ENCODE measurements at places on chromosomes 2 and 18. TPM values are rescaled to one million over a fixed set of nuclear protein-coding genes. Genes with fewer than 3 reads are reported as not detected.

Gene NEB
- 0.16 TPM for polyA plus RNA-seq

Gene GTF2A1L
- polyA plus RNA-seq: not detected

Gene RAMP1
- 0.37 TPM for polyA plus RNA-seq

Gene DLX1
- 0.68 TPM for polyA plus RNA-seq

GRCh38 chr2:171367692-171368091 lies 66.1 kb downstream of the METTL8 start:
- no peak overlapping the region for H3K4me3 ChIP-seq
- H3K27ac ChIP-seq: no peak overlapping the region
- no peaks in the 10 kb centered on the region for H3K27me3 ChIP-seq
- H3K4me1 ChIP-seq: peaks cover 7% of the 10 kb centered on the region
- DNase-seq: no peak
- H3K36me3 ChIP-seq: no peaks in the 10 kb centered on the region

- no peak for DNase-seq
- no peak overlapping the region for H3K4me3 ChIP-seq
- H3K27ac ChIP-seq: no peak overlapping the region
- H3K27me3 ChIP-seq: peaks cover 5% of the 10 kb centered on the region
- no peaks in the 10 kb centered on the region for H3K36me3 ChIP-seq
These were observed 458.7 kb upstream of the HS6ST1 start for GRCh38 chr2:128777196-128778035.

- H3K36me3 ChIP-seq: peaks cover 4% of the 10 kb centered on the region
- no peak overlapping the region for H3K4me3 ChIP-seq
- no peaks in the 10 kb centered on the region for H3K4me1 ChIP-seq
- no peaks in the 10 kb centered on the region for H3K27me3 ChIP-seq
- no peak overlapping the region for H3K27ac ChIP-seq
These were observed 7.6 kb downstream of the RTTN start for GRCh38 chr18:70197844-70198243.

- H3K27me3 ChIP-seq: no peaks in the 10 kb centered on the region
- H3K27ac ChIP-seq: no peak overlapping the region
- no peaks in the 10 kb centered on the region for H3K4me1 ChIP-seq
- H3K4me3 ChIP-seq: no peak overlapping the region
- DNase-seq: no peak
These were observed 263.4 kb downstream of the PTPRM start for GRCh38 chr18:7830468-7830867.

GRCh38 chr2:136211701-136212100 lies 93.8 kb upstream of the CXCR4 start:
- H3K4me3 ChIP-seq: no peak overlapping the region
- H3K36me3 ChIP-seq: no peaks in the 10 kb centered on the region
- H3K4me1 ChIP-seq: no peaks in the 10 kb centered on the region
- no peaks in the 10 kb centered on the region for H3K27me3 ChIP-seq
- no peak for DNase-seq
- H3K27ac ChIP-seq: no peak overlapping the region

DNA sequence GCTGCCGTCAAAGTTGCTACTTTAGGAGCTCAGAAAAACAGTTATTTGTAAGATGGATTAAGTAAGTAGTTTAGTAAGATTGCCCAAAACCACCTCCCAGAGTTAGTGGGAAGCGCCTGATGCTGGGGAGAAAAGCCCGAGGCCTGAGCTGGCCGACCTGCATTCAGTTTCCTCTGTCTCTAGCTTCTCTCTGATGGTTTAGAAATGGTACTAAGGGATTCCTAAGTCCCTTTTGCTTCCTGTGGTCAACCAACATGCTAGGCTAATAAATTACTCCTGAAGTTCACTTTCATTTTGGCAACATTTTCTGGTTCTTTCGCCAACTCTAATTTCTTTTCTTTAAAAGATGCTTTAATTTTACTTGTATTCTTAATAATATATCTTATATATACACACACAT lies 60.1 kb downstream of the ASAP2 start:
- no peak for DNase-seq
- H3K36me3 ChIP-seq: peaks cover 12% of the 10 kb centered on the region
- H3K27ac ChIP-seq: no peak overlapping the region
- no peaks in the 10 kb centered on the region for H3K27me3 ChIP-seq
- no peak overlapping the region for H3K4me3 ChIP-seq

GRCh38 chr2:49982871-49983270 lies 828.6 kb upstream of the FSHR start:
- H3K27ac ChIP-seq: no peak overlapping the region
- H3K4me1 ChIP-seq: no peaks in the 10 kb centered on the region
- no peak overlapping the region for H3K4me3 ChIP-seq
- H3K27me3 ChIP-seq: no peaks in the 10 kb centered on the region
- no peaks in the 10 kb centered on the region for H3K36me3 ChIP-seq

GRCh38 chr2:204743393-204743960 lies 198.2 kb downstream of the PARD3B start:
- no peak overlapping the region for H3K4me3 ChIP-seq
- DNase-seq: no peak
- H3K27ac ChIP-seq: no peak overlapping the region
- no peaks in the 10 kb centered on the region for H3K27me3 ChIP-seq
- H3K36me3 ChIP-seq: no peaks in the 10 kb centered on the region

GRCh38 chr18:53426666-53427184 lies 797.7 kb downstream of the MBD2 start:
- no peaks in the 10 kb centered on the region for H3K36me3 ChIP-seq
- no peak overlapping the region for H3K27ac ChIP-seq
- DNase-seq: no peak
- H3K4me3 ChIP-seq: no peak overlapping the region

DNA sequence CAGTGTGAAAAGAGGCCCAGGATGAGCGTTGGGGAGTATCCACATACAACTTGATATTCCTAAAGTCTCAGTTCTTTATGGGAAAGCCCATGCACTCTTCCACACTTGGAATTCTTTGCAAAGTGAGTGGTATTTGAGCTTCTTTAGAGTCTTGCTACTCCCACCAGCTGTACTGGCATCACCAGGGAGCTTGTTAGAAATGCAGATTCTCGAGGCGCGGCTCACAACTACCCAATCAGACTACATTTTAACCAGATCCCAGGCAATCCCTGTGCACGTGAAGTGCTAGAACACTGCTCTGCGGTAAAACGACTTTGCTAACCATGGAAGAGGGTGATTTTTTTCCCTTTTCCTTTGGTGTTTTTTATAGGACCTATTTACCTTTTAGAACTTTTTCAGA lies 184.7 kb downstream of the NEDD4L start:
- H3K27me3 ChIP-seq: no peaks in the 10 kb centered on the region
- H3K4me3 ChIP-seq: no peak overlapping the region
- peaks cover 75% of the 10 kb centered on the region for H3K4me1 ChIP-seq
- DNase-seq: no peak
- peak overlapping the region; percentile 58 for H3K27ac ChIP-seq

GRCh38 chr2:199572571-199572970 lies 114.8 kb upstream of the SATB2 start:
- DNase-seq: no peak
- H3K27ac ChIP-seq: no peak overlapping the region
- no peak overlapping the region for H3K4me3 ChIP-seq
- no peaks in the 10 kb centered on the region for H3K27me3 ChIP-seq
- no peaks in the 10 kb centered on the region for H3K36me3 ChIP-seq

- H3K27ac ChIP-seq: no peak overlapping the region
- H3K36me3 ChIP-seq: no peaks in the 10 kb centered on the region
- H3K4me3 ChIP-seq: no peak overlapping the region
- DNase-seq: no peak
These were observed 673.8 kb downstream of the ARHGAP15 start for GRCh38 chr2:143802871-143803650.

DNA sequence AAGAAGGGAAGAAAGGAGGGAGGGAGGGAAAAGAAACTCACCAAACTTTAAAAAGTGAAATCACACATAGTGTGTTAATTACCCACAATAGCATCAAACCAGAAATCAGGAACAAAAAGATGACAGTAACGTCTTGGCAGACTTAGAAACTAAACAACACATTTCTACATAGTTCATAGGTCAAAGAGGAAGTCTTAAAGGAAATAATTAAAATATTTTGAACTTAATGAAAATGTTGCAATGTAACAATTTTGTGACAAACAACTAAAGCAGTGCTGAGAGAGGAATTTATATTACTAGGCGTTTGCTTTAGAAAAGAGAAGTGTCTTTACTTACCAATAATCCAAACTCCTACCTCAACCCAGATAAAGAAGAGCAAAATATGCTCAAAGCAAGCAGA lies 505.0 kb upstream of the ID2 start:
- no peak overlapping the region for H3K4me3 ChIP-seq
- no peak overlapping the region for H3K27ac ChIP-seq
- no peaks in the 10 kb centered on the region for H3K36me3 ChIP-seq
- no peaks in the 10 kb centered on the region for H3K27me3 ChIP-seq
- DNase-seq: no peak

- no peaks in the 10 kb centered on the region for H3K4me1 ChIP-seq
- no peak overlapping the region for H3K27ac ChIP-seq
- DNase-seq: no peak
- H3K4me3 ChIP-seq: no peak overlapping the region
- H3K36me3 ChIP-seq: no peaks in the 10 kb centered on the region
These were observed 894.6 kb downstream of the DCC start for GRCh38 chr18:53234610-53235009.

- peaks cover 47% of the 10 kb centered on the region for H3K27me3 ChIP-seq
- no peak overlapping the region for H3K27ac ChIP-seq
- peaks cover 7% of the 10 kb centered on the region for H3K4me1 ChIP-seq
- H3K36me3 ChIP-seq: no peaks in the 10 kb centered on the region
- no peak for DNase-seq
These were observed 934 bp downstream of the MYO5B start for GRCh38 chr18:50193796-50194630.

DNA sequence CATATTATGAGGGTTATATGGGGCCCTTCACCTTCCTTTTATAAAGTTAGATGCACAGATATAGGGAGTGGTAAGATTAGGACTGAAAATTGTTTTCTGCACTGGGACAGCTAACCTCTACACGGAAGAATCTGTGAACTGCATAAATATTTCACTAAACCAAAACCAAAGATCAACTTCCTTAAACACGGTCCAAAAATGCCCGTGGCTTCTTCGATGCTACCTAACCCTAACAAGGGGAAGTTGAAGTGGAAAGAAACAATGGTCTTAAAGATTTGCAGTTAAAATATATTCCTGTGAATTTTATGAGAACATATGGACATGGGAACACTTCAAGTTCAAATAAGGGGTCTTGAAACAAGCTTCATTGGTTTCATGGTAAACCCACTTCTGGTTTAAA lies 33.3 kb upstream of the PAX3 start:
- no peak overlapping the region for H3K4me3 ChIP-seq
- no peaks in the 10 kb centered on the region for H3K36me3 ChIP-seq
- H3K27ac ChIP-seq: no peak overlapping the region
- DNase-seq: no peak
- no peaks in the 10 kb centered on the region for H3K27me3 ChIP-seq
